ENCODE measurements at places on chromosomes 1 and 21.
A peak's percentile ranks its signal among the peaks of the same experiment; 100 is the strongest.

DNA sequence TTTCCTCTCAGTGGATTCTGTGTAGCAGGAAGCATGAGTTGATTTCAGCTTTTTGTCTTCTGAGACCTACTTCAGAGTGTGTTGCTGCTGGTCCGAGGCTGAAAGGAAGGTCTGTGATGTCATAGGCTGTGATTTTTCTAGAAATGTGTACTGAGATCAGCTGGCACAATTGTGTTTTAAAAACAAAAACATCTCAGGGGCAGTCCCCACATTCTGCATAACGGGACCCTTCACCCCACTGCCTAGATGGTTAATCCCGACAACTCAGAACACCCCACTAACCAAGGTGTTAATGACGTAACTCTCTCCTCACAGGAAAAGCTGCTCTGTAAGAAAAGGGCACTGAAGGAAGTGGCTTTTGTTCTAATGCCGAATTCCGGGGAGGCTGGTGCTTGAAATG, 59.8 kb upstream of the PPP2R5A start:
- no peak for DNase-seq

- DNase-seq, result no peak
These were observed 2.3 kb downstream of the GSTM1 start for GRCh38 chr1:109689844-109690405.

- DNase-seq, result no peak
These were observed 200.7 kb downstream of the KCNT2 start for GRCh38 chr1:196407358-196408051.

DNA sequence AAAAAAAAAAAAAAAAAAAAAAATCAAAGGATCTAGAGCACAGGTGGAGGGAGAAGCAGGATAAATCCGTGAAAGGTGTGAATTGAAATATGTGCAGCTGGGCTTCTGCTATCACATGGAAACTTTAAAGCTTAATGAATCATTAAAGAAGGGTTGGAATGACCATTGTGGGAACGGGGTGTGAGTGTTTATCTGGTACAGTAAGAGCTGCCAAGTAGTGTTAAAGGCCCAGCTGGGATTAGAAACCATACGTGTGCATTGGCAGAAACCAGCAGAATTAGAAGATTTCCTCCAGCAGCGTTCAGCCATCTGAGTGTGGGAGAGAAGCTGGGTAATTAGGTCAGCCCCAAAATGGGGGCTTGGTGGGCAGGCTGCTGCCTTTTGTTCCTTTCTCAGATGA, 13.5 kb downstream of the FALEC start:
- DNase-seq, result no peak

DNA sequence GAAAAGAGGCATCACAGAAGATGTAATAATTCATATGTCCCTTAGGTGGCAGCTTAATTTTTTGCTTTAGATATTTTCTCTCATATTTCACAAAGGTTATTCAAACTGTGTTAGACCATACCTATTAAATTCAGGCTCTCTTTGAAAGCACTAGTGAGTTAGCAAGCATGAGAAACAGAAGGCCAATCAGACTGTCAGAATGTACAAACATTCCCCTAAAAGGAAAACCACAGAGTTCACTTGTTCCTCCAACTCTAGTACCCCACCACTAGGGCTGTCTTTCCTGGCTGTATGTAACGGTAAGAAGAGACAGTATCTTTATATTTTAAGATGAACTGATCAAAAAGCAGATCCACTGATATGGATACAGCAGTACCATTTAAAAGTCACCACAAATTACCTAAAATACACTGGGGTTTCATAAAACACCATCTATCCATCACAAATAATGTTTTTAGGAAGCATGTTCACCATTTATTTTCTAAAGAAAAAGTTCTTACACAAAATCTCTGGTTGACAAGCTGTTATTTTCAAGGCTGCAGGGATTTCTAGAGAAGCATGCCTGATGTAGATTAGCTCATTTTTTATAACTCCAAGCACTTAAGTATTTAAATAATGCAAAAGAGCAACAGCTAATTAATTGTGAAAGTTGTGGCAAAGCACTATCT, 1.8 kb downstream of the ARPC5 start:
- peak; percentile 14 for DNase-seq

GRCh38 chr1:87017998-87018672, 103.7 kb downstream of the HS2ST1 start:
- no peak for DNase-seq

- no peak for DNase-seq
These were observed at the start of gene DCDC2B for GRCh38 chr1:32208891-32209328. TSS of gene DCDC2B (plus strand) at chr1:32209089. CDS start at chr1:32209094, 5 bp downstream.

- DNase-seq, result peak; percentile 96
These were observed 92.5 kb upstream of the RUNX3 start for GRCh38 chr1:25022361-25023189.

- DNase-seq, result no peak
These were observed 103.3 kb downstream of the DIRAS3 start for GRCh38 chr1:67947114-67947513.

DNA sequence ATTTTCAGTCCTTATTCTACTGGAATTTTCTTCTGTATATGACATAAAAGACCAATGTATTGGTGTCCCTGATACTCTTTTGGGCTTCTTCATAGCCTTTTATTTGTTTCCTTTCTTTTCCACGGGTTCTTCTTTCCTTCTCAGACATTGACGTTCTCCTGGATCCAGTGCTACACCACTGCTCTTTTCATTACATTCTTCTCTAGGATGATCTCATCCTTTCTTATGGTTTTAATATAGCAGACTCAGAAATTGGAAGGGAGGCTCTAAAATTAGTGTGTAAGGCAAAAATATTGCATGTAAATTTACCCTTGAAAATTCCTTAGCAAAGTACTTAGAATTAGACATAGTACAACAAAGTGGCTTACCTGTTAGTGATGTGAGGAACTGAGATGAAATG, 65.3 kb downstream of the SELENOF start:
- no peak for DNase-seq

DNA sequence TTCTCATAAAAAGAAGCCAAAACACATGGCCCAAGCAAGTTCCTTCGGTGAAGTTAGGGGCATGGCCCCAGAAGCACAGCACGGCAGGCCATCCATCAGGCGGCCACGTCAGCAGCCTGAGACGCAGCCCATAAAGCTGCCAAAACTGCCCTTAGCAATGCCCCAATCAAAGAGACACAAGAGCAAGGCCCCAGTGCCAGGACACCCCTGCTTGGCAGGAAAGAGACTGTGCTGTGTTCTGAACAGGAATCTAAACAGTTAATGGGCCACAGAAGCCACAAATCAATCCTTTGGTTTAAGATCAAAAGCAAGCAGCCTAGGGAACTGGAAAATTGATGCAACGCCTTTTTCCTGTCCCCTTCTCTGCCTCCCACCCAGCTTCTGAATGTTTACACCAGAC, 497.0 kb upstream of the USP24 start:
- DNase-seq, result no peak

GRCh38 chr1:70411360-70411844, 334 bp downstream of the CTH start:
- no peak for DNase-seq

- DNase-seq, result no peak
These were observed 5.5 kb downstream of the MFSD2A start for GRCh38 chr1:39960431-39960958.

GRCh38 chr1:243428617-243429342, 172.9 kb downstream of the SDCCAG8 start:
- DNase-seq, result no peak

GRCh38 chr1:197920067-197920396, 2.9 kb downstream of the LHX9 start:
- DNase-seq, result no peak
